Tibial artery (tissue), 4 donors: ENCODE measurements at places on chromosomes 2 and 18.

- H3K4me1 ChIP-seq: peaks cover 9% of the 10 kb centered on the region
- no peaks in the 10 kb centered on the region for H3K27me3 ChIP-seq
- H3K27ac ChIP-seq: peak overlapping the region; percentile 40
- no peaks in the 10 kb centered on the region for H3K36me3 ChIP-seq
- H3K4me3 ChIP-seq: peak overlapping the region; percentile 12
Measured at GRCh38 chr18:23982155-23983079, 32.1 kb upstream of the TTC39C start.

GRCh38 chr2:143717536-143718168 is 588.4 kb downstream of the ARHGAP15 start:
- H3K4me3 ChIP-seq: peak overlapping the region; percentile 26
- no peaks in the 10 kb centered on the region for H3K27me3 ChIP-seq
- H3K36me3 ChIP-seq: no peaks in the 10 kb centered on the region
- peak overlapping the region; percentile 21 for H3K27ac ChIP-seq
- H3K4me1 ChIP-seq: no peaks in the 10 kb centered on the region

DNA sequence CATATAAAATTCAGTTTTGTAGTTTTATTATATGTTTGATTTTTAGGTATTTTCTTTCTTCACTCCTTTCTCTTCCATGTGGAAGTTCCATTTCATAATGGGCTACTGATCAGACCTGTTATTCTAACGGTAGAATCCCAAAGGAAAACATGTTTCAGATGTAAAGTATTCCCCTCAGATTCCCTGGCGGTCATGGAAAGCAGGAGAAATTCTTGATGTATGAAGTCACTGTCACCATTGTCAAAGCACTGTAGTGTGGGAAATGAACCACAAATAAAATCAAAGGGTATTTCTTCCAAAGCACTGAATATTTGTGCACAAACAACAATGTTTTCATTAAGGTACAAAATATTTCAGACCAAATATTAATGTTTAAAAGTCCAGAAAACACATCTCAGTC is 237.3 kb upstream of the KLHL14 start:
- H3K36me3 ChIP-seq: no peaks in the 10 kb centered on the region
- H3K4me1 ChIP-seq: no peaks in the 10 kb centered on the region
- DNase-seq: no peak
- H3K27ac ChIP-seq: no peak overlapping the region
- no peaks in the 10 kb centered on the region for H3K27me3 ChIP-seq
- no peak overlapping the region for H3K4me3 ChIP-seq

- no peaks in the 10 kb centered on the region for H3K4me1 ChIP-seq
- H3K27ac ChIP-seq: no peak overlapping the region
- peaks cover 80% of the 10 kb centered on the region for H3K27me3 ChIP-seq
- H3K4me3 ChIP-seq: no peak overlapping the region
Measured at GRCh38 chr2:240650254-240650965, 25.1 kb downstream of the GPR35 start.

DNA sequence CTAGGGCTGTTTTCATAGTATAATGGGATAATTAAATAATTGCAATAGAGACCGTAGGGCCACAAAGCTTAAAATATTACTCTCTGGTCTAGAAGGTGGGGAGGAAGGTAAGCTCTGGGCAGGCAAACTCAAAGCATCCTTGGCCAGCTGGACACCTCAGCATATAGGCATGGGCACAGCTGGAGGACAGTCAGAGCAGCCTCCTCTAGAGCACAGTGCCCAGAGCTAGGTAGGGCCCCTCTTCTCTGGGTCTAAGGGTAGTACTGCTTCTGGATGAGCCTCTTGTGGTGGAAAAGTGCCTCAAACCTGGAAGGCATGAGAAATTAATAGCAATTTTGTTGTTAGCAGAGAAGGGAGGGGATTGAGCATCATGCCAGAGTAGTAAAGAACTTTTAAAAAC is 291.3 kb upstream of the FBXO11 start:
- no peak overlapping the region for H3K4me3 ChIP-seq
- no peaks in the 10 kb centered on the region for H3K27me3 ChIP-seq
- H3K27ac ChIP-seq: no peak overlapping the region
- no peaks in the 10 kb centered on the region for H3K36me3 ChIP-seq
- H3K4me1 ChIP-seq: no peaks in the 10 kb centered on the region

GRCh38 chr2:1773883-1774282 is 29.6 kb upstream of the PXDN start:
- H3K36me3 ChIP-seq: no peaks in the 10 kb centered on the region
- DNase-seq: no peak
- no peaks in the 10 kb centered on the region for H3K27me3 ChIP-seq
- no peak overlapping the region for H3K4me3 ChIP-seq
- H3K27ac ChIP-seq: no peak overlapping the region
- H3K4me1 ChIP-seq: no peaks in the 10 kb centered on the region

DNA sequence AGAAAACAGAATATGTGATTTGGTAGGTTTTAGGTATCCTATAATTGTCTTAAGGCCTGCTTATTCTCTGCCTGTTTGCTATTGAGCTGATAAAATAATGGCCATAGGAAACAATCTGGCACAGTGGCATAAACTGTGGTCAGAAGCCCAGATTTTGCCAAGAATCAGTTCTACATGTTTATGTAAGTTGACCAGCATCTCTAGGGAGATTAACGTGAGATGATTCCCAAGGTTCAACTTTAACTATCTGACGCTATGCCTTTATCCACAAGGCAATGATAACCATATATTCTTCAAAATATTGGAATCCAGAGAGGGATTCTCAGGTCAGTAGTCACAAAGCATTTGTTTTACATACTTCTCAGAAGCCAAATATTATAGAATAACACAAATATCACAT is 25.6 kb downstream of the AP1S3 start:
- H3K27ac ChIP-seq: no peak overlapping the region
- peaks cover 18% of the 10 kb centered on the region for H3K4me1 ChIP-seq
- no peak overlapping the region for H3K4me3 ChIP-seq

GRCh38 chr2:134745023-134745422 is 26.2 kb upstream of the TMEM163 start:
- no peak for DNase-seq
- H3K4me3 ChIP-seq: no peak overlapping the region
- no peak overlapping the region for H3K27ac ChIP-seq
- no peaks in the 10 kb centered on the region for H3K27me3 ChIP-seq
- no peaks in the 10 kb centered on the region for H3K36me3 ChIP-seq

- no peaks in the 10 kb centered on the region for H3K36me3 ChIP-seq
- H3K4me1 ChIP-seq: peaks cover 70% of the 10 kb centered on the region
- H3K4me3 ChIP-seq: no peak overlapping the region
- H3K27me3 ChIP-seq: no peaks in the 10 kb centered on the region
- no peak for DNase-seq
- H3K27ac ChIP-seq: peak overlapping the region; percentile 42
Measured at GRCh38 chr2:23506531-23507266, 121.7 kb downstream of the KLHL29 start.

GRCh38 chr18:79274823-79275222 is 120.9 kb upstream of the NFATC1 start:
- H3K27ac ChIP-seq: no peak overlapping the region
- no peaks in the 10 kb centered on the region for H3K27me3 ChIP-seq
- no peak overlapping the region for H3K4me3 ChIP-seq
- peaks cover 31% of the 10 kb centered on the region for H3K36me3 ChIP-seq
- DNase-seq: no peak
- no peaks in the 10 kb centered on the region for H3K4me1 ChIP-seq

DNA sequence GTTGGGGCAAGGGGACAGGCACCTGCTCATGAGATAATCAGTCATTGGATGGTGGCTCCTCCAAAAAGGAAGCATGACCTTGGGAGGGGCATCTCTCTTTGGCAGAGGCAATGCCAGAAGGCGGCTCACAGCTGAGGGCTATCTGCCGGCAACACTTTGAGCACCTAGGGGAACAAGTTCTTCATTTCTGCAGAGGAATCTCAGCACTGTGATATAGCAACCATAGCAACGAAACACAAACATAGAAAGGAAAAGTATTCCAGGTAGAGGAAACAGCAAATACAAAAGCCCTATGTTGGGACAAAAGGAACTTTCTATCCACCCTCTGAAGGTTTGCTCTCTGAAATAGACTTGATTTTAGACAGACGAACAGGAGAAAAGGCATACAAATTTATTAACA is 89.1 kb upstream of the NEDD4L start:
- H3K4me3 ChIP-seq: no peak overlapping the region
- peaks cover 6% of the 10 kb centered on the region for H3K4me1 ChIP-seq
- H3K36me3 ChIP-seq: no peaks in the 10 kb centered on the region
- H3K27me3 ChIP-seq: no peaks in the 10 kb centered on the region
- H3K27ac ChIP-seq: no peak overlapping the region

DNA sequence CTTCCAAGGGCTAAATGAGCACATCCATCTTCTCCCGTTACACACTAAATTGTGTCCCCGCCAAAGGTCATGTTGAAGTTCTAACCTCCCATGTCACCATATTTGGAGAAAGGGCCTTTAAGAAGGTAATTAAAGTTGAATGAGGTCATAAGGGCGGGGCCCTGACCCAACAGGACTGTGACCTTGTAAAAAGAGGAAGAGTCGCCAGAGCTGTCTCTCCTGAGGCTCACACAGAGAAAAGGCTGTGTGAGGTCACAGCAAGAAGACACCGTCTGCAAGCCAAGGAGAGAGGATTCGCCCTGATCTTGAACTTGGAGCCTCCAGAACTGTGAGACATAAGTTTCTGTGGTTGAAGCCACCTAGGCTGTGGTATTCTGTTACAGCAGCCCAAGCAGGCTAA is 24.1 kb downstream of the TRABD2A start:
- no peaks in the 10 kb centered on the region for H3K36me3 ChIP-seq
- H3K27ac ChIP-seq: no peak overlapping the region
- no peaks in the 10 kb centered on the region for H3K4me1 ChIP-seq
- no peak for DNase-seq
- H3K4me3 ChIP-seq: no peak overlapping the region
- H3K27me3 ChIP-seq: no peaks in the 10 kb centered on the region

DNA sequence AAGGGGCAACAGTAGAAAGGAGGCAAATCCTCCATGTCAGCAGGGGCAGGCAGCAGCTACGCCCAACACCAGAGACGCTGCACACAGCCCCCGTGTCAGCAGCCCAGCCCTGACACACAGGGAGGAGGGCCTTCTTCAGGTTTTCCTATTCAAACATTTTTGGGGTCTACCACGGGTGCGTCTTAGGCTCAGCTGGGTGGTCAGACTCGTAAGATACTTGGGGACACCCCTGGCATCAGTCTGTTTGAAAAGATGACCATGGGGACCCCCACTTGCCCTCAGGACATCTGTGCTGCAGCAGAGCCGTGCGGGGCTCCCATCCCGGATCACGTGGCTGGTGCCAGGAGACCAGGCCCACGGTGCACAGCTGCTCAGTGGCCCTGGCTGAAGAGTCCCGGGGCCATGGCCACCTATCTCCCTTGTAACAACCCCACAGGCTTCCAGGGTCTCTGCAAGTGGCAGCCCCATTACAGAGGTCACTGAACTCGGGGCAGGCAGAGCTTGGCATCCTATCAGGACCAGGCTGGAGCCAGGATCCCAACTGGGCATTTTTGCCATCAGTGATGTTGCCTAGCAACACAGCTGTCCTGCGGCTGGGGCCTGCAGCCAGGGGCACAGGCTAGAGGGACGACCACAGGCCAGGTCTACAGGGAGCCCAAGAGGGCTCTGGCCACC is 82.5 kb downstream of the EDAR start:
- H3K4me3 ChIP-seq: no peak overlapping the region
- no peaks in the 10 kb centered on the region for H3K36me3 ChIP-seq
- no peaks in the 10 kb centered on the region for H3K4me1 ChIP-seq
- no peak overlapping the region for H3K27ac ChIP-seq

GRCh38 chr18:34707670-34708069 is 2.4 kb upstream of the DTNA start:
- H3K27me3 ChIP-seq: no peaks in the 10 kb centered on the region
- peak; percentile 56 for DNase-seq
- H3K27ac ChIP-seq: peak overlapping the region; percentile 59
- H3K4me3 ChIP-seq: no peak overlapping the region
- H3K4me1 ChIP-seq: peaks cover 53% of the 10 kb centered on the region

- H3K36me3 ChIP-seq: no peaks in the 10 kb centered on the region
- DNase-seq: no peak
- H3K27me3 ChIP-seq: no peaks in the 10 kb centered on the region
- no peak overlapping the region for H3K4me3 ChIP-seq
Measured at GRCh38 chr2:159637240-159637639, 20.9 kb upstream of the BAZ2B start.

- H3K36me3 ChIP-seq: peaks cover 14% of the 10 kb centered on the region
- H3K27me3 ChIP-seq: no peaks in the 10 kb centered on the region
- H3K4me3 ChIP-seq: peak overlapping the region; percentile 79
- H3K4me1 ChIP-seq: no peaks in the 10 kb centered on the region
Measured at GRCh38 chr2:108447947-108448677, 894 bp upstream of the GCC2 start.

GRCh38 chr2:198077477-198077876 is 273.1 kb downstream of the PLCL1 start:
- DNase-seq: no peak
- H3K4me3 ChIP-seq: no peak overlapping the region
- no peaks in the 10 kb centered on the region for H3K27me3 ChIP-seq
- H3K27ac ChIP-seq: no peak overlapping the region
- no peaks in the 10 kb centered on the region for H3K4me1 ChIP-seq
- no peaks in the 10 kb centered on the region for H3K36me3 ChIP-seq

DNA sequence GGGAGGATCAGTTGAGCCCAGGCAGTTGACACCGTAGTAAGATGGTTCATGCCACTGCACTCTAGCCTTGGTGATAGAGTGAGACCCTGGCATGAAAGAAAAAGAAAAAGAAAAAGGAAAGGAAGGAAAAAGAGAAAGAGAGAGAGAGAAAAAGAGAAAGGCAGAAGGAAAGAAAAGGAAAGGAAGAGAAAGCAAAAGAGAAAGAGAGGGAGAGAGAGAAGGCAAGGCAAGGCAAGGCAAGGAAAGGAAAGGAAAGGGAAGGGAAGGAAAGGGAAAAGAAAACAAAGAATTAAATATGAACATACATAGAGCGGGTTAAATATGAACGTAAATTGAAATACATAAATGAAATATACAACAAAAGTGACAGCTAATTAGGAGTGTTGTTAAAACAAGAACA is 167.5 kb upstream of the SETBP1 start:
- no peaks in the 10 kb centered on the region for H3K36me3 ChIP-seq
- no peak overlapping the region for H3K27ac ChIP-seq
- no peak overlapping the region for H3K4me3 ChIP-seq
- no peak for DNase-seq

- no peak overlapping the region for H3K27ac ChIP-seq
- H3K27me3 ChIP-seq: peaks cover 3% of the 10 kb centered on the region
Measured at GRCh38 chr2:221994926-221995325, 303.9 kb downstream of the PAX3 start.

GRCh38 chr2:237291138-237291792 is 122.7 kb downstream of the COL6A3 start:
- peak; percentile 96 for DNase-seq
- H3K27me3 ChIP-seq: no peaks in the 10 kb centered on the region
- no peak overlapping the region for H3K4me3 ChIP-seq
- H3K36me3 ChIP-seq: no peaks in the 10 kb centered on the region
- H3K4me1 ChIP-seq: no peaks in the 10 kb centered on the region

- no peak for DNase-seq
- H3K4me3 ChIP-seq: no peak overlapping the region
- no peak overlapping the region for H3K27ac ChIP-seq
- no peaks in the 10 kb centered on the region for H3K36me3 ChIP-seq
Measured at GRCh38 chr18:46196627-46197243, 92.5 kb downstream of the HAUS1 start.

GRCh38 chr18:47800248-47800647 is 130.2 kb downstream of the SMAD2 start:
- no peaks in the 10 kb centered on the region for H3K36me3 ChIP-seq
- no peaks in the 10 kb centered on the region for H3K27me3 ChIP-seq
- DNase-seq: no peak
- H3K4me3 ChIP-seq: no peak overlapping the region
